DMS153 (cell line): ENCODE measurements at places on chromosomes 2 and 18.

DNA sequence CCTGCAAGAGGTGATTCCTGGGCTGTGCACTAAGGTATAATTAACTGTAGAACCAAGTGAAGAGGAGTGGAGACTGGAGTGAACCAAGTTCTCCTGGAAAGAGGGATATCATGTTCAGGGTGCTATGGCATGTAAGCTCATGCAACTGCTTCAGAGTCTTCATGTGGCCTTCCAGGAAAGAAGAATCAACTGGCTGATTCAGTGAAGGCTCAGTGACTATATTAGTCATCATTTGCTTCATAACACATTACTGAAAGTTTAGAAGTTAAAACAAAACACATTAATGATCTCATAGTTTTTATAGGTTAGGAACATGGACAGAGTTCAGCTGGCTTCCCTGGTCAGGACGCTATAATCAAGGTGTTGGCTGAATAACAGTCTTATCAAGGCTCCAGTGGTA lies 1200.8 kb upstream of the GYPC start:
- no peak for DNase-seq

GRCh38 chr2:240604939-240605716 lies 18.6 kb downstream of the CAPN10 start:
- DNase-seq, result no peak

- DNase-seq, result no peak
These were observed 53.7 kb downstream of the FAM210A start for GRCh38 chr18:13672657-13673056.

DNA sequence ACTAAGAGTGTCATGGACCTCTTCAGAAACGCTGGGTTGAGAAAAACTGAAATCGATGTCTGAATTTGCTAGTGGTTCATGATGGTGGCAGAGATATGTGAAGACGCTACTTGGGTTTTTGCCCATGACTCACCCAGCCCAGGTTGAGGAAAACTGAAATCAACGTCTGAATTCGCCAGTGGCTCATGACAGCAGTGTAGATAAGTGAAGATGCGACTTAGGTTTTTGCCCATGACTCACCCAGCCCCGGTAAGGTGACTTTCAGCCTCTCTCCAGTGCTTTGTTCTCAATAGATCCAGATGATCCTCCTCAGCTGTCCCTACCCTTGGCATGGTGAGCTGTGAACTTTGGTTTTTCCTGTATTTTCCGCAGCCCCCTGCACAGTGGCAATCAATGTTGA lies 105.3 kb upstream of the SIX3 start:
- no peak for DNase-seq

DNA sequence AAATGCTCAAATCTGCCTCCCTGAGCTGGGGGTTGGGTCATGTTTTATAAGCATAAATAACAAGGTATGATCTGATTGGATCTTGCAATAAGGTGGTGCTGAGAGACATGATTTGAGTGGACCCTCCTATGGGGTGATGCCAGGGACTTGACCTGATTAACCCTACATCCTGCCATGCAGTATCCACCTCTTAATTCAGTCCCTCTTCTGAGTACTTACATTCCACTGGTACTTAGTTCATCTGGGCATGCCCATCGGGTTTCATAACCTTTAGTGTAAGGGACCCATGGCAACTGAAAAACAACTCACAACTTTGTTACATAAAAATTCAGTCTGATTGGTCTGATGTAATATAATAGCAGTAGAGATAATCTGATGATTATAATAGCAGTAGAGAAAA lies 397.9 kb upstream of the HNMT start:
- no peak for DNase-seq

DNA sequence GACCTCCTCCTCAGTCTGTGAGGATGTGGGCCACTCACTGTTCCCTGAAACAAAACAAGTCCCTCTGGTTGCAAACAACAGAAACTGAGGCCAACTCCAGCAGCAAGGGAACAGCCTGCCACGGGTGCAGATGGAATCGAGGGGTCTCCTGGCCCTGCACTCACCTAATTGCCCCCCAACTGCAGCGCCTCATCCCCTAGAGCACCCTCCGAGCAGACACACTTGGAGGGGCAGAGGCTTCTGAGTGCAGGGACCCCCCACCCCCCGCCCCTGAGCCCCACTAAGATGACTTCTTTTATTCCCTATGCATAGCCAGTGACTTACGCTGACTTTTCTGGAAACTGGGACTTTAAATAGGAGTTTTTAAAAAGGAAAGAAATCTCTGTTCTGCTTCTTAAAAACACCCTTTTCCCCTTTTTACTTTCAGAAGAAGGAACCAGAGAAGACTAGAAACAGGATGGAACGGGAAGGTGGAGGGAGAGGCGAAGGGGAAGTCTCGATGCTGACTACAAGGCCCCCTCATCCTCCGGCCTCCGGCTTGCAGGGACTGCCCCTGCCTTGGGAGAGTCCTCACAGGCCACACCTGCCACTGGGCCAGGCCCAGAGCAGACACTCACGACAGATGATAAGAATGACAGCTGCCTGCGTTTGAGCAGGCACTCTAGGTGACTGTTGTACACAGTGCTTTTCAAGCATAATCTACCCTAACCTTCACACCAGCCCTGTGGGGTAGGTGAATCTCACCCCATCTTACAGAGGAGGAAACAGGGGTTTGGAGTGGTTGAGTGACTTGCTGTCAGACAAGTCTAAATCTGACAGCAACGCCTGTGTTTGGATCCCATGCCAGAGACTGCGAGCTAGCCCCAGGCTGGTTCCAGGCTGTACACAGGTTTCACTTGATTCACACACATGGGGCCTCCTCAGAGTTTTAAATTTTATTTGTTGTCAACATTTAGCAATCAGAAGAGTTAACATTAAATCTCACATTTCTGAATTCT lies 28.2 kb upstream of the BIN1 start:
- no peak for DNase-seq

- no peak for DNase-seq
These were observed 635.8 kb downstream of the DSC3 start for GRCh38 chr18:30406728-30407127.

DNA sequence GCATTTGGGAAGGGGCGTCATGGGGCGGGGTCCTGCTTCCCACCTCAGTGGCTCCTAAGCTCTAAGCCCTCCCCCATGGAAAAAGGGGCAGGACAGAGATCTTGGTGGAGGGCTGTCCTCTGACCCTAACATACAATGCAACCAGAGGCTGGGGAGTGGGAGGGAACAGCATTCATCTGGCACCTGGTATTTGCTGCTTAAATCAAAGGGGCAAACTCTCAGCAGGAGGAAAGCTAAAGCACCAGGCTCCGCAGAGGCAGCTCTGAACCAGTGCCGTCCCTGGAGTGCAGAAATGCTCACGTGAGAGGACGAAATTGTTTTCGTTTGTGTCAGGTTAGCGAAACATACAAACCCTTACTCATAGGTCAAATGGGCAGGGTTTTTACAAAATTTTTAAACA lies 92.7 kb upstream of the PXDN start:
- DNase-seq, result peak; percentile 42

GRCh38 chr2:227534714-227535113 lies 62.8 kb downstream of the AGFG1 start:
- no peak for DNase-seq

DNA sequence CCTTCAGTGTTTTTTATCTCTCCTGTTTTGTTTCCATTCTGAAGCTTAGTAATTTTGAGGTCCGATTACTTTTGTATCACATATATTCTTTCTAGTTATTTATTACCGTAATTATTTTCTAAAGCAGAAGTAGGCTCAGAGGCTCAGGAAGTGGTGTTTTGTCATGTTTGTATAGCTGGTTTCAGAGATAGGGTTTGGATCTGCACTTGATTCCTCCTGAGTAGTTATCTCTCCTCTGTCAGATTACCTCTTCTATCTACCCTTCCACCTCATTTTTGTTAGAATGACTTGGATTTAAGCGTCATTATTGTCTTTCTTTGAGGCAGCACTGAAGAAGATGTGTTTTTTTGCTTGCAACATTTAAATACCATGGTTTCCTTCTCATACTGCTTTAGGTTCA lies 95.4 kb downstream of the MTA3 start:
- DNase-seq, result no peak

GRCh38 chr2:152466041-152466440 lies 131.1 kb downstream of the FMNL2 start:
- DNase-seq, result no peak

GRCh38 chr2:8623958-8624591 lies 57.8 kb upstream of the ID2 start:
- no peak for DNase-seq

GRCh38 chr2:128444816-128445522 lies 126.3 kb upstream of the HS6ST1 start:
- DNase-seq, result no peak

GRCh38 chr2:195407783-195408182 lies 249.2 kb upstream of the SLC39A10 start:
- no peak for DNase-seq

DNA sequence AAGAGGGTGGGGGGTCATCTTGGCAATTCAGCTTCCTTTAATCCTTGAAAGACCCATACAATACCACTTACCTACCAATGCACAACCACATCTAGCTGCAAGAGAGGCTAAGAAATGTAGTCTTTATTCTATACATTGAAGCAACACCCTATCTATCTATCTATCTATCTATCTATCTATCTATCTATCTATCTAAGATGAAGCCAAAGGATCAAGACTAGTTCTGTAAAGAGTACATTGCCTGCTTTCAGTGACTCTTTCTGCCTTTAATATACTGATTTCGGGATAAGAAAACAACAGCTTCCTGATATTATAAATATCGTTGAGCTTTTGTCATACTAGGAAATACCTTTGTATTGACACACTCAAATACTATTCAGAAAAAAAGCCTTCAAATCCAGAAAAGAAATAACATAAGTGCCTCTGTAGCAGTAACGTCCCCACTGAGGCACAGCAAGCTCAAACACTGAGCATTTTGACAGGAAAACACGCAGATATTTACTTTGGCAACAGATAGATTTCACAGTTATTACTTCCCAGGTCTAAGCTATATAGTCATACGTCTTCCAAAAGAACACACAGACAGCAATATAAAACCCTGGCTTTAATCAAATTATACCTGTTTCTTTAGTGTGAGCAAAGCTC lies 139.4 kb upstream of the SERTAD2 start:
- no peak for DNase-seq

- DNase-seq, result no peak
These were observed 132.6 kb downstream of the NFATC1 start for GRCh38 chr18:79528316-79528695.

GRCh38 chr2:203685081-203685621 lies 21.3 kb upstream of the CD28 start:
- DNase-seq, result no peak

DNA sequence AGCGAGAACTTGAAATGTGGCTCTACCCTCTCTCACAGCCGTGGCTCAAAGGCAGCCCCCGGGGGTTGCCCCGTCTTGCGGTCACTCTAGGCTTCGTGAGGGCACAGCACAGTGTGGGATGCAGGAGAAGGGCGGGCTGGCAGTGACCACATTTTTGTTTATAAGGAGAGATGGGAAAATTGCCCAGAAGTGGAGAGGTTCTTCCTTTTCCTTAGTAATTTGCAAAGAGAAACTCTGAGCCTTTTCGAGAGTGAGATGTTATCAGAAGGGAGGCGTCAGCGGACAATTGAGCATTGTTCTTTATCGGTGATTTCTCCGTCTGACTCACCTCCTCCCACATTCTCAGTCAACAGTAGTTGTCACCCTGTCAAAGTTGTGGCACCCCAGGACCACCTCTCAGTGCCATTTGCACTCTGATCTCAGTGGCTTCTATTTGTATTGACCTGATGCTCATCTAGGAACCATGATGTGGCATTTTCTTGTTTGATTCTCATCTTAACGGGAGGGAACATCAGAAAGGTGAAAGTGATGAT lies 89.6 kb downstream of the ACAA2 start:
- no peak for DNase-seq

DNA sequence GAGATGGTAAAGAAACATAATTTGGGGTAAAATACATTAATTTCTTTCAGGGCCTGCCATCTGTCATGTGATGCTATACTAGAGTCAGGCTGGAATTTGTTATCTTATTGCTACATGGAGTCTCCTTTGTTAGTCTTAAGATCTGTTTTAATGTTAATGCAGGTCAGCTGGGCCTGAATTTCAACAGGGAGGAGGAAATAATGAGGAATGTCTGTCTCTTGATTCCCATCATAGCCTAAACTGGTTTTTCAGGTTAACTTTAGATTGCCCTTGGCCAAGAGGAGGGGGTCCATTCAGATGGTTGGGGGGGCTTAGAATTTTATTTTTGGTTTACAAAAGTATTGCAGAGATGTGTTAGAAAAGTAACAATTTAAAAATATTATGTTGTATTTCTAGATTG lies 19.0 kb upstream of the FEZ2 start:
- DNase-seq, result no peak

GRCh38 chr2:98730053-98730706 lies 752 bp downstream of the MGAT4A start:
- peak; percentile 55 for DNase-seq

DNA sequence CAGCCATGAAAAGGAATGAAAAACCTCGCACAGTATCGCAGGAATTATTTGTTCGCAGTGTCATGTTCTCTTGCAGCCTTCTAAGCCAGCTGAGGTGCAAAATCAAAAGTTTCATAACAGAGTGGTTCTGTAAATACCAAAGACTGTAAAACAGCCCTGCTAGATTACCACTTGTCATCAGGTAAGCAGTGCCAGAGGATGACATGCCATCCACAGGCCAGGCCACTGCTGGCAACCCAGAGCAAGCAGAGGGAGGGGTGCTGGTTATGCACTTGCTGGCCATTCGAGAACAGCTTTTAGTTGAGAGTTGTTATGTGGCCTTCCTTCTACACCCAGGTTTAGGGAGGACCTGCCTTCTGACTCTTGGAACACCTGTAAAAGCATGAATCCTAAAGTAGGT lies 114.3 kb upstream of the MGAT5 start:
- DNase-seq, result no peak

GRCh38 chr2:382728-383022 lies 94.8 kb upstream of the ALKAL2 start:
- DNase-seq, result no peak
